Astrocyte of the spinal cord (primary cell): ENCODE measurements at places on chromosomes 4 and X.

DNA sequence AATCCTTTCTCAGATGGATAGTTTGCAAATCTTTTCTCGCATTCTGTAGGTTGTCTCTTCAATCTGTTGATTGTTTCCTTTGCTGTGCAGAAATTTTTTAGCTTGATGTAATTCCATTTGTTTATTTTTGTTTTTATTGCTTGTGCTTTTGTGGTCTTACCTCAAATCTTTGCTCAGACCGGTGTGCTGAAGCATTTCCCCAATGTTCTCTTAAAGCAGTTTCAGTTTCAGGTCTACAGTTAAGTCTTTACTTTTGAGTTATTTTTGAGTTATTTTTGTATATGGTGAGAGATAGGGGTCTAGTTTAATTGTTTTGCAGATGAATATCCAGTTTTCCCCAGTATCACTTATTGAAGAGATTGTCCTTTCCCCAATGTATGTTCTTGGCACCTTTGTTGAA is 18.2 kb upstream of the SLC25A14 start:
- DNase-seq = no peak

- peak; percentile 57 for DNase-seq
These were observed 1408.9 kb upstream of the PCDH7 start for GRCh38 chr4:29311247-29311646.

- no peak for DNase-seq
These were observed 68.9 kb upstream of the CAPN6 start for GRCh38 chrX:111339212-111339611.

DNA sequence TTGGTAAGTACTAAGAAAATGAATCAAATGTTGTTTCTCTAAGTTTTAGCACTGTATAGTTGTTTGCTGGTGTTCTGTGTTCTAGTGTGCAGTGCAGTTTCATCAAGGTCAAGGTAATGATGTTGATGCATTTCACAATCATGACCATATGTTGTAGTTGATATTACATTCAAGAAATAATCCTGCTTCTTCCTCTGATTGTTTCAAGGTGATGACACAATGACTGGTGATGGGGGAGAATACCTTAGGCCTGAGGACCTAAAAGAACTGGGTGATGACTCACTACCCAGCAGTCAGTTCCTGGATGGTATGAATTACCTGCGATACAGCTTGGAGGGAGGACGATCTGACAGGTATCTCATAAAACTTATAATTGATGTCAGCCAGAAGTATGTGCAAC is 261.6 kb downstream of the ANK2 start:
- no peak for DNase-seq

DNA sequence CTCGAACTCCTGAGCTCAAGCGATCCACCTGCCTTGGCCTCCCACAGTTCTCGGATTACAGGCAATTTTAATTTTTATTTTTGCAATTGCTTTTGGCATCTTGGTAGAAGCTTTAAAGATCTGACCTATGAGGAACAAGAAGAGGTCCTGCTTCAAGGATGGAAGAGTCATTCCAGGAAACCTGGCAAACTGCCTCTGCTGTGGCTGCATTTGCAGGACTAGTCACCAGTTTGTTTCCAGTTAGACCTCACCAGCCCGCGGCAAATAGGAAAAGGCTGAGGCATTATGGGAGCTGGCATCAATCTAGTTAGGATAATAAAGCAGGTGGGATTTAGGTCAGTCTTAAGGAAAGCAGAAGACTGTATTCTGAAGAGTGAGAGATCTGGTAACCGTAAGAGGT is 51.9 kb upstream of the LAS1L start:
- DNase-seq = peak; percentile 41

- DNase-seq = no peak
These were observed 29.0 kb upstream of the RAP1GDS1 start for GRCh38 chr4:98232202-98232601.

DNA sequence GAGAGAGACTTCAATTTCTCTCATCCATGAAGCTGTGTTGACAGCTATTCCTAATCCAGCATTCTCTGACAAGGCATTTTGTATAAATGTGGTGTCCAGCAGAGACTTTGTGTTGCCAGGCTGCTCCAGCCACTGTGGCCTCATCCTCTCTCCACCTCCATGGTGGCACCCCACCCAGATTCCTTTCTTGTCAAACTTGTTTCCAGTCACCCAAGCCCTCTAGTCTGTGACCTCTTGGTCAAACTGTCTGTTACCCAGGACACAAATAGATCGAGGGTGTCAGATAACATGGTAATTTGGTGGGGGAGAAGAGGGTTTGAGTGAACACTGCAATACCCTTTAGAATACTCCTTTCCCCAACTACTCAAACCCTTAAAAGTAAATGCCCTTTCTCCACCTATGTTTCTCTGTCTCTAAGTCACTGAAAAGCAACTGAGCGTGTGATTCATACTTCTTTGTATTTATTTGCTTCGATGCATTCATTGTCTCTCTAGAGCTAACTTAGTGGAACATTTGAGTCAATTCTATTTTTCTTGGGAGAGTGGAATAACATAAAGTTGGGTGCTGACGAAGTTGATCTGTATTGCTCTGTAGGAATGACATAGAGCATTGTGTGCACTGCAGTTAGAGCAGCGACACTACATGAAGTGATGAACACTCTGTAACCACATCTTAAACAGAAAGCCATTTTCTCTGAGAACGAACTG is 13.7 kb downstream of the PITX2 start:
- no peak for DNase-seq

DNA sequence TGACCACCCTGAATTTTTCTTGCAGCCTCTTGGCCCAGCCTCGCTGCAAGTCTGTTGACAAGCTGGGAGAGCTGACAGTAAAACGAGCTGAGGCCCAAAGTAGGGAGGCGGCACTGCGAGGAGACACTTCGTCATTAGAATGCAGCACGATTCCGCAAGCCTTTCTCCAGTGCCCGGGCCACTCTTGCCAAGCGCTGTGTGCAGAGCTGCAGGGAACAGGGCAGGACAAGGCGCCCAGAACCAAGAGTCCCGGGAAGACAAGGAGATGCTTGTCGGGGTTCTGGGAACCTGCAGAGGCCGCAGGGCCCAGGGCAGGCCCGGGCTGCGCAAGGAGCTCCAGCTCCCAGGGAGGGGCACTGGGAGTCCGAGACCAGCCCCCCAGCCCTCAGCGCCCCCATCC is 187.1 kb downstream of the BCOR start:
- no peak for DNase-seq

DNA sequence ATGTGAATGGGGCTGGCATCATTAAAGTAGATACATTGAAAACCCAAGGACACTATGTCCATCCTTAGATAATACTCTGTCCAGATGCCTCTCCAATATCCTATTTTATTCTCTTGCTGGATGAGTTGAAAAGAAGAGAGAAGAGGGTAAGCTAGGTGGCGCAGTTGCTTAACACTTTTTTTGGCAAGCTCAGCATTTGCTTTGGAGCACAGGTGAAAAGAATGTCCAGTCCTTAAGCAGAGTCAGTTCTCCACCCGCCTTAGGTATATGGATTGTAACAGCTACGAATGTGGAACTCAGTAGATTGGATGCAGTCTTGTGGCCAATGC is 208.4 kb downstream of the NWD2 start:
- DNase-seq = peak; percentile 70
